ENCODE measurements at places on chromosomes 2 and 18.

GRCh38 chr2:29281916-29282247 lies 166.7 kb downstream of the CLIP4 start:
- no peak for DNase-seq

DNA sequence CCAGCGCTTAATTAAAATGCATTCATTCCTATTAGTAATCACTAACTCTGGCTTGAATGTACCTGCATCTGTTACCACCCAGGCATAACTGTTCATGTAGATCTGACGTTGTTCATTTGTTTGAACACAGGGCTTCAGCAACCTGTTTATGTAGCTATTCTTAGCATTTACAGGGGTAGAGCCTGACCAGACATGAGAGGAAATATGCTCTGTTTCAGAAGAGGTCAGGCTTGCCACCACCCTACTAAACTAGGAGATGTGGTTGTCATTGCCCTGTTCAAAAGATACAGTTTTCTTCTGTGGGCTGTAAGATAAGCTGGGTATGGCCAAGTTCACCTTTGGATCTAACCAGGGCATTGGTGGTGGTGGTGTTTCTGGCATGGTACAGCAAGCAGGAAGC lies 8.8 kb downstream of the MGAT5 start:
- DNase-seq: no peak

- DNase-seq: no peak
These were observed 99.6 kb downstream of the PRPF40A start for GRCh38 chr2:152617456-152618192.

GRCh38 chr2:40554665-40555294 lies 102.9 kb upstream of the SLC8A1 start:
- no peak for DNase-seq

DNA sequence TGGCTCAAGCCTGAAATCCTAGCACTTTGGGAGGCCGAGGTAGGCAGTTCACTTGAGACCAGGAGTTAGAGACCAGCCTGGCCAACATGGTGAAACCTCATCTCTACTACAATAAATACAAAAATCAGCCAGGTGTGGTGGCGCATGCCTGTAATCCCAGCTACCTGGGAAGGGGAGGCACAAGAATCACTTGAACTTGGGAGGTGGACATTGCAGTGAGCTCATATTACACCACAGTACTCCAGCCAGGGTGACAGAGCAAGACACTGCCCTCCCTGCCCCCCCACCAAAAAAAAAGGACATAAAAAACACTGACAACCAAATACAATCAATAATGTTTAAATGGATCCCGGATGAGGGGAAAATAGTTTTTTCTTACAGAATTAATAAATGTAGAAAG lies 7.8 kb downstream of the TIA1 start:
- DNase-seq: no peak

DNA sequence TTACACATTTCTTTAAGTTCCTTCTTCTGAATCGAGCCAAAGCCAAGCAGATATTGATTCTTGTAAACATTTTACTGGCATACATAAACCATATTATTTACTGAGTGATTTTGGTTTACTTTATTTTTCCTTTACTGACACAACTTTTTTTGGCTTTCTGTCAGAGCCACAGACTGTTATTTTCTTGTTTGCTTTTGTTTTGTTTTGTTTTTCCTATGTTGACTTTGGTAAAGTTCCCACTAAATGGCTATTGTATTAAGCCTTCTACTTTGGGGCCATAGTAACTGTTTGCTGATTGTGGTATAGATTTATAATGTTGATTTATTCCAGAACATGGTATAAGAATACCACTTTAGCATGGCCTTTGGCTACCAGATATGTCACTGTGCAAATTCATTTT lies 419.4 kb downstream of the DCDC2C start:
- no peak for DNase-seq

DNA sequence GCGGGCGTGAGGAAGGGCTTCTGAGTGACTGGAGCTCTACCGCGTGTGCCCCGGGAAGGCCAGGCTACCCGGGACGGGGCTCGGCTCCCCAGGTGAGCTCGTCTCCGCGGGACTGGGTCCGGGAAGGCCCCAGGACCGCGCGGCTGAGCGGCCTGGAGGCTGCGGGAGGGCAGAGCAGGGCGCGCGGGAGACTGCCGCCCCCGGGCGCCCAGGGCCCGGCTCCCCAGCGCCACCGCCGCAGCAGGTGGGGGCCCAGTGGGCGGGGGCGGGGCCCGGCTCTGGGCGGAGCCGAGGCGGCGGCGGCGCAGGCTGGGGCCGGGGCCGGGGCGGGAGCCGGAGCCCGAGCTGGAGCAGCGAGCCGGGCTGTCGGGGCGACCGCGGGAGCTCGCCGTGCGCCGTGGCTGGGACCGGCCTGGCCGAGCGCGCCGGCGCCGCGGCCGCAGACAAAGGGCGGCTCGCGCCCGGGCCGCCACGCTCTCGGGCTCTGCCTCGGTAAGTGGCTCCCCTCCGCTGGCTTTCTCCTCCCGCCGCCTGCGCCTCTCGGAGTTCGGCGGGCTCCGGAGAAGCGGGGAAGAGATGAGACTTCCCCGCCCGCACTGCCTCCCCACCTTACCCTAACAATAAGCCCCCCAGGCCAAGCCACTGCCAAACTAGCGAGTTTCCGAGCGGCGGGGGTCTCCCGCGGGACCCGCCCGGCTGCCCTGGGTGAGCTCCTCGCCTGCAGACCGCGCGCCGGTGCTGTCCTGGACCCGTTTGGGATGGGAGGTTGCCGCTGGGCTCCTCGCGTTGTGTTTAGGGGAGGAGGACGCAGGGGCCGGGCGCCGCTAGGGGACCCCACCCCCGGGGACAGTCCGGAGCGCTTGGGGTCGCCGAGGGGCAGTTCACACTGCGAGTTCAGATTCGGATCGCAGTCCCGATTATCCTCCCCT lies at the start of gene MAPK4:
Gene MAPK4, plus strand, starts transcription at position 336 of the 929 bp plus-strand sequence. CDS start 103,872 bp downstream, outside the sequence.
- no peak for DNase-seq

GRCh38 chr2:45274250-45274926 lies 265.1 kb upstream of the SIX2 start:
- DNase-seq: no peak
